ENCODE measurements at places on chromosomes 16 and 17.
A peak's percentile ranks its signal among the peaks of the same experiment; 100 is the strongest.

DNA sequence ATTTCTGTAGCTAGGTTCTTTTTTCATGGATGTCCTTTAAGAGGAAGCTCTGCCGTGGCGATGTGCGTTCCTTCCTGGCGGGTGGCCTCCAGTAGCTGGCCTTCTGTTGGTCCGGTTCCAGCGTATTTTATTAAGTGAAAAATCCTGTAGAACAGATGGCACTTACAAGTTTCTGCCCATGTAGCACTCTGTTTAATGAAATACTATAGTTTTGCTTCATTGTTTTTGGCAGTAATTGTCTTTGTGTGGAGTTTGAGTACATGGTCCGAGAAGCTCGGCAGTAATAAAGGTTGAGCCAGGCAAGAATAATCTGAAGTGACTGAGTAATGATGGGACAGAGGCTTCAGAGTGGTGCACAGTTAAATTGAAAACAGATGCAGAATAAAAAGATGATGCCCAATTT lies 20.4 kb downstream of the USP10 start:
- H3K36me3 ChIP-seq, result peaks cover 41% of the 10 kb centered on the region
- DNase-seq, result no peak
- H3K4me3 ChIP-seq, result no peak overlapping the region

DNA sequence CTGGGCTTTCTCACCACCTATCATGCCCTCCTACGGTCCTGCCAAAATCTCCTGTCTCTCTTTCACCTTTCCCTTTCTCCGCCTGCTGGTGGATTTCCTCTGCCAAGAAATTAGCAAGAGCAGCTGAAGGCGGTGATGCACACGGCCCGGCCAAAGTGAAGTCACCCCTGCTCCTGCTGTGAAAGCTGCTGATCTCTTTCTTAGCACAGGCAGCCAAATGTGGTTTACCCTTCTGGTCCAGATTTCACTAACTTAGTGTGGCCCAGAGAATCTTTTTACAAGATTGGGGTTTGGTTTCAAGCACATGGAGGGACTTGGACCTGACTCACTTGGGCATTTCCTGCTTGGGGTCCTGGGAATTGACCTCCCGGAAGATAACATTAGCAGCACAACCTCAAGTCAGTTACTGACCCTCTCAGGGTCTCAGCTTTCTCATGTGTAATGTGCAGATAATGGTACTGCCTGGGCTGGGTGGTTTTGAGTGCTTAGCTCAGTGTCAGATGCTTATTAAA lies 155.7 kb downstream of the SOCS1 start:
- no peak overlapping the region for H3K4me3 ChIP-seq
- peaks cover 33% of the 10 kb centered on the region for H3K4me1 ChIP-seq
- no peaks in the 10 kb centered on the region for H3K27me3 ChIP-seq
- no peak for DNase-seq

- no peak overlapping the region for H3K4me3 ChIP-seq
- H3K4me1 ChIP-seq, result no peaks in the 10 kb centered on the region
- H3K27me3 ChIP-seq, result no peaks in the 10 kb centered on the region
- H3K27ac ChIP-seq, result no peak overlapping the region
Measured at GRCh38 chr16:23410176-23410575, 42.8 kb downstream of the COG7 start.

GRCh38 chr16:84563064-84563715 lies 54.7 kb downstream of the COTL1 start:
- no peaks in the 10 kb centered on the region for H3K36me3 ChIP-seq
- no peak for DNase-seq
- H3K27me3 ChIP-seq, result no peaks in the 10 kb centered on the region
- no peak overlapping the region for H3K27ac ChIP-seq
- peaks cover 18% of the 10 kb centered on the region for H3K4me1 ChIP-seq
- no peak overlapping the region for H3K4me3 ChIP-seq

DNA sequence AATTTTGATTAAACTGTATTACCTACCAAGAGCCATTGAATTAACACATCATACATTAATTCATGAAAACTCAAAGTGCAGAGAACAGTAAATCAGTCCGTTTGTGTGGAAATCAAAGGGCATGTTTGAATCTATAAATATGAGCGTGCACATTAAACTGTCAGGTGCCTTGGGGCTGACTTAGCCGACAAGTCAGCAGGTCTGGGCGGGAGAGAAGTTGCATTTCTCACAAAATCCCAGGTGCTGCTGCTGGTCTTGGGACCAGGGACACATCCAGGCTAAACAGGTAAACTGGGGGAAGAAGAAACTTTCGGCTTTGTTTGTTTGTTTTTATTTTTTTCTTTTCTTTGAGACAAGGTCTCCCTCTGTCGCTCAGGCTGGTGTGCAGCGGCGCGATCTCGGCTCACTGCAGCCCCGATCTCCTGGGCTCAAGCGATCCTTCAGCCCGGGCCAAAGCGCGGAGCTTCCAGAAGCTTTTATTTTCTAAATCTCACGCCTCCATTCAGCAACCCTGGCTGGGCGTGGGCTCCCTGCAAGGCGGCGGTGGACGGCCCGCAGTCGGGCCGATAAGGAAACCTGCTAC lies 213.9 kb downstream of the MRTFB start:
- H3K4me1 ChIP-seq, result peaks cover 43% of the 10 kb centered on the region
- H3K27me3 ChIP-seq, result no peaks in the 10 kb centered on the region
- peak; percentile 65 for DNase-seq
- peak overlapping the region; percentile 35 for H3K27ac ChIP-seq
- H3K36me3 ChIP-seq, result no peaks in the 10 kb centered on the region
- H3K4me3 ChIP-seq, result peak overlapping the region; percentile 89

GRCh38 chr17:61408151-61409041 lies 8.8 kb downstream of the TBX2 start:
- H3K4me1 ChIP-seq, result peaks cover 37% of the 10 kb centered on the region
- H3K27me3 ChIP-seq, result no peaks in the 10 kb centered on the region
- peaks cover 5% of the 10 kb centered on the region for H3K36me3 ChIP-seq

- peaks cover 20% of the 10 kb centered on the region for H3K36me3 ChIP-seq
- H3K4me1 ChIP-seq, result no peaks in the 10 kb centered on the region
- H3K27ac ChIP-seq, result no peak overlapping the region
- no peaks in the 10 kb centered on the region for H3K27me3 ChIP-seq
- DNase-seq, result no peak
- no peak overlapping the region for H3K4me3 ChIP-seq
Measured at GRCh38 chr16:28915181-28915580, 9.9 kb downstream of the RABEP2 start.

GRCh38 chr17:78144147-78144719 lies 2.0 kb upstream of the C17orf99 start:
- DNase-seq, result no peak
- no peak overlapping the region for H3K4me3 ChIP-seq
- H3K27ac ChIP-seq, result no peak overlapping the region
- H3K4me1 ChIP-seq, result peaks cover 90% of the 10 kb centered on the region
- H3K36me3 ChIP-seq, result no peaks in the 10 kb centered on the region

- H3K36me3 ChIP-seq, result peaks cover 11% of the 10 kb centered on the region
- no peak overlapping the region for H3K27ac ChIP-seq
- H3K4me1 ChIP-seq, result peaks cover 18% of the 10 kb centered on the region
- no peaks in the 10 kb centered on the region for H3K27me3 ChIP-seq
Measured at GRCh38 chr17:12094336-12094735, 73.7 kb downstream of the MAP2K4 start.

GRCh38 chr17:79997011-79997660 lies 38.5 kb downstream of the TBC1D16 start:
- no peak for DNase-seq
- no peak overlapping the region for H3K27ac ChIP-seq
- no peaks in the 10 kb centered on the region for H3K27me3 ChIP-seq
- H3K4me3 ChIP-seq, result no peak overlapping the region
- peaks cover 60% of the 10 kb centered on the region for H3K4me1 ChIP-seq

DNA sequence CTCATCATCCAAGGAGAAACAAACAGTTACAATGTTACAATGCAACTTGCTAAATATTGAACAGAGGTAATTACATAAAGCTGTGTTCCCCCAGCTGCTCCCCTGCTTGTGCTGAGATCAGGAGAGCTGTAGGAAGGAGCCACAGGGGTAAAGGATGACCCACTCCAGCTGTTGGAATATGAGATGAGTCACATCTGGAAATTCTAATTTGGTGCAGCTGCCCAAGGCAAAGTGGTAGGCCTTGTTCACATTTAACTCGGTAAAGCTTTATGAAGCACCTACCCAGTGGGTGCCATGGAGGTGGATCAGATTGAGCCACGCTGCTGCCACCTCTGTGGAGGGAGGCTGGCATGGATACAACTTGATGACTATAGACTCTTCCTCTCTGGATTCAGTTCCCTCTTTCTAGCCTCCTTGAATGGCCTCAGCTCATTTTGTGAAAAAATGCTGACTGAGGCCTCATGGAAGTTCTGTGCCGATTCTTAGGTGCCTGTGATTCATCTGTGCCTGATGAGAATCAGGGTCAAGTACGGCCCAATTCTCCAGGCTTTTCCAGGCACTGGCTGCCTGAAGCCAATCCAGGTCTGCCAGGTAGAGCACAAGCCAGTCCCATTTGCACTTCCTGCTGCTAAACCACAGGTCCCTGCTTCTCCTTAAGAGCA lies 7.4 kb downstream of the ZNF689 start:
- peaks cover 27% of the 10 kb centered on the region for H3K4me1 ChIP-seq
- no peak overlapping the region for H3K4me3 ChIP-seq
- no peak for DNase-seq
- peaks cover 36% of the 10 kb centered on the region for H3K36me3 ChIP-seq
- no peak overlapping the region for H3K27ac ChIP-seq
- H3K27me3 ChIP-seq, result no peaks in the 10 kb centered on the region

- no peaks in the 10 kb centered on the region for H3K27me3 ChIP-seq
- H3K4me1 ChIP-seq, result peaks cover 10% of the 10 kb centered on the region
- no peak for DNase-seq
- H3K4me3 ChIP-seq, result no peak overlapping the region
Measured at GRCh38 chr17:21242026-21242697, 11.0 kb downstream of the NATD1 start.

GRCh38 chr17:19727501-19728078 lies 11.2 kb upstream of the SLC47A2 start:
- peaks cover 50% of the 10 kb centered on the region for H3K4me1 ChIP-seq
- H3K27ac ChIP-seq, result peak overlapping the region; percentile 46
- peak overlapping the region; percentile 41 for H3K4me3 ChIP-seq
- no peak for DNase-seq
- H3K27me3 ChIP-seq, result no peaks in the 10 kb centered on the region

- H3K4me1 ChIP-seq, result peaks cover 100% of the 10 kb centered on the region
- H3K27me3 ChIP-seq, result no peaks in the 10 kb centered on the region
- H3K27ac ChIP-seq, result peak overlapping the region; percentile 38
Measured at GRCh38 chr17:55294042-55294751, 29.4 kb downstream of the HLF start.

GRCh38 chr17:34434052-34434451 lies 71.0 kb upstream of the CCL1 start:
- H3K27ac ChIP-seq, result no peak overlapping the region
- H3K4me3 ChIP-seq, result no peak overlapping the region
- H3K36me3 ChIP-seq, result no peaks in the 10 kb centered on the region
- no peaks in the 10 kb centered on the region for H3K4me1 ChIP-seq
- no peak for DNase-seq

DNA sequence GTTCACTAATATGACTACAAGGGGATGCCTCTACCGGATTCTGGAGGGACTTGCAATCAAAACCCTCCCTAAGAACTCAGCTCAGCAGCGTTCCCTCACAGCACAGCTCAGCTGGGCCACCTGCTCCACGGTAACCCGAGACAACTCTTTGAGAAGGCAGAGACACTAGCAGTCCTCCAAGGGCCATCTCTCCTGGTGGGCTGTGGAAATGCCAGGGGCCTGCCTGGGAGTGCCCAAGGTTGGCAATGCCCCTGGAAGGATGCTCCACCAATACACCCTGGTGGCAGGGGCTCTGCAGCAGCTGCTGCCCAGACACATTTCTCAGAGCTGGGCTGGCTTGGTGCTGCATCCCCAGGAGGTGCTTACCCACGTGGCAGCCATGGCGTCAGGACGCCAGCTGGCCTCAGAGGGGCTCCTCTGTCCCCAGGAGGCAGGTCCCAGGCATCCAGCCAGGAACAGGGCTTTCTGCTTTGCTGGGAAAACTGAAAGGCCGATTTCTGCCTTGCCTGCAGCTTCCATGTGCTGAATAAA lies 16.5 kb downstream of the CDIP1 start:
- H3K27ac ChIP-seq, result no peak overlapping the region
- no peak overlapping the region for H3K4me3 ChIP-seq
- no peak for DNase-seq
- no peaks in the 10 kb centered on the region for H3K27me3 ChIP-seq
- H3K36me3 ChIP-seq, result peaks cover 16% of the 10 kb centered on the region

DNA sequence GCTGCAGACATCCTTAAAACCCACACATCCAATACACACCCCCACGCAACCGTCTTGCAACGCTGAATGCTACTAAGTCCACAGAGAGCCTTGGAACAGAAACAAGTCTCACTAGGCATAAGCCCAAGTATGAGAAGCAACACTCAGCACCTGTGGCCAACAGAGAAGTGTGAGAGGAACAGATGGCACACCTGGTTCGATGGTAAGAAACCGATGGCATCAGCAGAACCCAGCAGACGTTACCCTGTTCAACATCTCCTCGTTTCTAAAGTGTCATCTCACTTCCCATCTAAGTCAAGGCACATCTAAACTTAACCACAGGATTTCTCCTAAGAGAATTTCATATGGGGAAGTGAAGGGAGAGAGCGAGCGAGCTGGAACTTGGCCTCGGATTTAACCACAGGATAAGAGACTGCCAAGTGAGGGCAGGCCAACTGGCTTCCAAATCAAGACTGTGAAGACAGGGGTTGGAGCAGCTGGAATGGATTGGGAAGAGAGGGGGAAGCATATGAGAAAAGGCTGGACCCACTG lies 41.0 kb downstream of the NXPH3 start:
- peaks cover 15% of the 10 kb centered on the region for H3K4me1 ChIP-seq
- no peak for DNase-seq
- H3K27ac ChIP-seq, result no peak overlapping the region

DNA sequence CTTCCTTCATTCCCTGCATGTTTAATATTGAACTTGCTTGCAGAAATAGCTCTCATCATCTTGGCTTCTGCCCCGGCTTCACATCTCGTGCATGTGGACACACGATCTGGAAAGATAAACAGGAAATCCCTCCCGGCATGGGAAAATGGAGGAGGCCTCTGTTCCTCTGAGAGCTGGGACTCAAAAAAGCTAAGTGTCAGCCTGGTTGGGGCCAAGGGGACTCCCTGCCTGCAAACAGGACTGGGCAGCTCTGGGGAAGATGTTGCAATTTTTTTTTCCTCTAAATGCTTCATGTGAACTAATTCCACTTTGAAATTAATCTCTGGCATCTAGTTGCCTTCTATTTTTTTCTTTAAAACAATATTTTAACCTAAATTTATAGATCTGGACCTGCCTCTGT lies 24.8 kb downstream of the ITPRIPL2 start:
- no peak overlapping the region for H3K4me3 ChIP-seq
- peaks cover 45% of the 10 kb centered on the region for H3K27me3 ChIP-seq
- no peaks in the 10 kb centered on the region for H3K36me3 ChIP-seq
- no peak for DNase-seq
